T-helper 2 cell treated with Interferon-gamma antibody and Interleukin-4, amounts not matched to agents 5 μg/mL and 100 μg/mL, for 36 hours (primary cell): ENCODE measurements at places on chromosomes 6 and 20.
A peak's percentile ranks its signal among the peaks of the same experiment; 100 is the strongest.

DNA sequence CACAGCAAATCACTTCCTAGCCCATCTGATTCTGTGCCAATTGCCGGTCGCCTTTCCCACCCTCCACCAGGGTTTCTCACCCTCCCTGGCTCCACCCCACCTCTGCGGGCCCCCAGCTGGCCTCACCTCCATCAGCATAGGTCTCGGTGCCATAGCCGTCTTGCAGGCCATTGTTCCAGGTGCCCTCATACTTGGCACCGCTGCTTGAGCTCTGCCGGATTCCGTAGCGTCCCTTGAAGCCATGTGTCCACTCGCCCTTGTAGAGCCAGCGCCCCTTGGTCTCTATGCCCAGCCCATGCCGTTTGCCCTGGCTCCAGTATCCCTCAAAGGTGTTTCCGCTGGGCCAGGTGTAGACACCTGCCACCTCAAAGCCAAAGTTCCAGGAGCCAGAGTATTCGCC lies 787 bp downstream of the JPH2 start:
- H3K36me3 ChIP-seq: no peaks in the 10 kb centered on the region
- H3K27ac ChIP-seq: no peak overlapping the region
- no peak for DNase-seq
- peaks cover 65% of the 10 kb centered on the region for H3K27me3 ChIP-seq
- peaks cover 4% of the 10 kb centered on the region for H3K4me1 ChIP-seq

DNA sequence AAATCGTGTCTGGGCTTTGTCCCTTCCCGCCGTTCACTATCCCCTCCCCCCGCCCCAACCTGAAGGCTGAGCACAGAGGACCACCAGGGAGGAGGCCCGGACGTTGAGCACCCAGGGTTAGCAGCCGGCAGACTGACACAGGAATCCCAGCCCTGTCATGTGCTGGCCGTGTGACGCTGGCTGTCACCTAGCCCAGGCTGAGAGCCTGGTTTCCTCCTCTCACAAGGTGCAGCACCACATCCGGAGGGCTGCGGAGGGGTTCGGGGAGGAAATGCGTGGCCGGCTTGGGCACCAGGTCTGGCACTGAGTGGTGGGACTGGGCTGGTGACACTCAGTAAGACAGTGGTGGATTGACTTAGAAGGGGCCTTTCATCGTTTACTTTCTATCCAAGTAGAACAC lies 4.6 kb upstream of the LSM14B start:
- no peaks in the 10 kb centered on the region for H3K27me3 ChIP-seq
- H3K36me3 ChIP-seq: no peaks in the 10 kb centered on the region
- H3K27ac ChIP-seq: peak overlapping the region; percentile 45

DNA sequence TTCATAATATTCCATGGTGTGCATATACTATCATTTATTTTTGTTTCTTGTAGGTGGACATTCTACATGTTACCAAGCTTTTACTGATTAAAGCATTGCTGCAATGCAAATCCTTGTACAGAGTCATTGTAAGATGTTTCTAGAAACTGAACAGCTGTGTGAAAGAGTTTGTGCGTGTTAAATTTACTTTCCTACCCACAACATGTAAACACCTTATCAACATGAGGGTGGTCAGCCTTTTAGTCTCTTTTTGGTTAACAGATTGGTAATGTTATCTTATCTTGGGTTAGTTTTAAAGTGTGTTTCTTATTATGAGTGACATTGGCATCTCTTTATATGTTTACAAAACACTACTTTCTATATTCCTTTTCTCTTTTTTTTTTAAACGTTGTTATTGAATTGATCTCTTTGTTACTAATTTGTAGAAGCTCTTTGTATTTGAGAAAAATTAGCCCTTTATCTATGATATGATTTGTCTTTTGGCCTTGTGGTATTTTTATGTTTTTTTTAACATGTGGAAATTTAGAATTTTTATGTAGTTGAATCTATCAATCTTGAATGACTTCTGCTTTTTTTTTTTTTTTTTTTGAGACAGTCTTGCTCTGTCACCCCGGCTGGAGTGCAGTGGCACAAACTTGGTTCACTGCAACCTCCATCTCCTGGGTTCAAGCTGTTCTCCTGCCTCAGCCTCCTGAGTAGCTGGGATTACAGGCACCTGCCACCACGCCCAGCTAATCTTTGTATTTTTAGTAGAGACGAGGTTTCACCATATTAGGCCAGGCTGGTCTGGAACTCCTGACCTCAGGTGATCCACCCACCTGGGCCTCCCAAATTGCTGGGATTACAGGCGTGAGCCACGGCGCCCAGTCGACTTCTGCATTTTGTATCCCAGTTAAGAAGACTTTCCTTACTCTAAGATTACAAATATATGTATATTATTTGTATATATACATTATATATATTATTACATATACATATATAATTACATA lies 112.1 kb downstream of the TCP11 start:
- H3K36me3 ChIP-seq: no peaks in the 10 kb centered on the region
- no peaks in the 10 kb centered on the region for H3K4me1 ChIP-seq
- no peak overlapping the region for H3K27ac ChIP-seq
- H3K4me3 ChIP-seq: no peak overlapping the region
- no peak for DNase-seq

- H3K4me1 ChIP-seq: peaks cover 16% of the 10 kb centered on the region
- H3K4me3 ChIP-seq: no peak overlapping the region
- no peak for DNase-seq
- H3K27ac ChIP-seq: no peak overlapping the region
These were observed 6.2 kb downstream of the SS18L1 start for GRCh38 chr20:62149532-62150309.

DNA sequence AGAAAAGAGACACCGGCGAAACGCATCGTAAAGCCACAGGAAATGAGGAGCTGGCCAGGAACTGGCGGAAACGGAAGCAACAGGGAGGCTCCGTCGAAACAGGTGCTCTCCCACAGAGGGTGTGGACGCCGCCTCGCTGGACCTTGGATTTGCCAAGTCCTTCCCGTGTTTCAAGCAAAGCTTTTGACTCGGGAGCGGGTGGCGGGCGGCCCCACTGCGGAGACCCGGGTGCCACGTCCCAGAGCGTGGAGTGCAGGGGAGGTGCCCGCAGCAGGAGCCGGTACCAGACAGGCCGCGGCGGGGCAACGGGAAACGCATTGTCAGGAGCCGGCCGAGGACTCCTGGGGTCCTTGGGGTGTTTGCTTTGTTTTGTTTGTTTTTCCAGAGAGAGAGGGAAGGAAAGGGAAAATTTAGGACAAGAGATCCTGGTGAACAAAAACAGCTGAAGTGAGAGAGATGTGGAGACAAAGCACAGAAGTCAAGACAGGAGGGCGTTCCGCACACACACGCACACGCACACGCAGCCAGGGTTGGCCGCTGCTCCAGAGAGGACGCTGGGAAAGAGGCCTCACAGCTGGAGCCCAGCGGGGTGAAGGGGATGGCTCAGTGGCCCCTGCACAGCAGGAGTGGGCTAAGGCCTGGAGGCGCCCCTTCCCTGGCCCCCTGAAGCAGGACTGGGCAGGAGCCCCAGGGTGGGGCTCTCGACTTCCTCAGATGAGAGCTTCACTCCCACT lies 50.9 kb upstream of the CHRNA4 start:
- no peak overlapping the region for H3K4me3 ChIP-seq
- H3K4me1 ChIP-seq: no peaks in the 10 kb centered on the region
- H3K27me3 ChIP-seq: no peaks in the 10 kb centered on the region
- H3K36me3 ChIP-seq: no peaks in the 10 kb centered on the region

DNA sequence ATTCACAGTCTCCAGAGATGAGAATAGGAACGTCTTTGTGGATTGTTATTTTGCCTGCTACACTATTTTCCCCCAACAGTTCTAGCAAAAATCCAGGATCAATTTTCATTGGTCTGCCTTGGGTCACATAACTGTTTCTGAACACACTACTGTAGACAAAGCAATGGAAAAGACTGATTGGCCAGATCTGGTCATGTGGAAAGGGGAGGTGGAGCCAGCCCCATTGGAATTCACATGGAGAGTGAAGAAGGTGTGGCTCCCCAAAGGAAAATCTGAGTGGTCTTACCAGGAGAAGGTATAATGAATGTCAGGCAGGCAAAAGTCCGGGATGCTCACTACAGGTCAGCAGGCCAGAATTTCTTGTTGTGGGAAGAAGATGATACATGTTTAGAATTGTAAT lies 9.5 kb upstream of the TP53RK start:
- no peak overlapping the region for H3K4me3 ChIP-seq
- no peak overlapping the region for H3K27ac ChIP-seq
- no peak for DNase-seq
- H3K4me1 ChIP-seq: peaks cover 6% of the 10 kb centered on the region
- H3K36me3 ChIP-seq: no peaks in the 10 kb centered on the region

GRCh38 chr6:132693478-132693877 lies 20.4 kb downstream of the VNN1 start:
- DNase-seq: no peak
- no peak overlapping the region for H3K4me3 ChIP-seq
- H3K27ac ChIP-seq: no peak overlapping the region
- H3K36me3 ChIP-seq: peaks cover 12% of the 10 kb centered on the region
- H3K27me3 ChIP-seq: peaks cover 25% of the 10 kb centered on the region
- H3K4me1 ChIP-seq: peaks cover 11% of the 10 kb centered on the region

DNA sequence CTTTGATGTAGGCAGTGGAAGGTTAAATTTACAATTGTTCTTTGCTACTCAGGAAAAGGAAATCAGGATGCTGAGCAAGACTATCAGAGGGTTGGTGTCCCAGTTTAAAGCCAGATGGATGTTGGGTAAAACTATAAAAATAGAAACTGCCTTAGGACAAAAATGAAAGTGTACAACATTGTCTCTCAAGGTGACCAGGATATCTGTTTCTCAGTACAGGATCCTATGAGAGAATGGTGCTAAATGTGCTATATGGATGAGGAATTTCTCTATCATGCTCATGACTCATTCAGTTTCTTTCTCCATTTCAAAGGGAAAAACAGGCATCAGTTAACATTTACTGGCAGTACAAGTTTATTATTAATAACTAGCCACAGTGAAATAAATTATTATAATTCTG lies 534.2 kb upstream of the GJE1 start:
- no peaks in the 10 kb centered on the region for H3K4me1 ChIP-seq
- no peak overlapping the region for H3K4me3 ChIP-seq
- no peaks in the 10 kb centered on the region for H3K36me3 ChIP-seq
- DNase-seq: no peak

GRCh38 chr6:89965441-89966227 lies 71.4 kb downstream of the GJA10 start:
- H3K27ac ChIP-seq: no peak overlapping the region
- H3K4me1 ChIP-seq: peaks cover 38% of the 10 kb centered on the region
- H3K4me3 ChIP-seq: no peak overlapping the region

DNA sequence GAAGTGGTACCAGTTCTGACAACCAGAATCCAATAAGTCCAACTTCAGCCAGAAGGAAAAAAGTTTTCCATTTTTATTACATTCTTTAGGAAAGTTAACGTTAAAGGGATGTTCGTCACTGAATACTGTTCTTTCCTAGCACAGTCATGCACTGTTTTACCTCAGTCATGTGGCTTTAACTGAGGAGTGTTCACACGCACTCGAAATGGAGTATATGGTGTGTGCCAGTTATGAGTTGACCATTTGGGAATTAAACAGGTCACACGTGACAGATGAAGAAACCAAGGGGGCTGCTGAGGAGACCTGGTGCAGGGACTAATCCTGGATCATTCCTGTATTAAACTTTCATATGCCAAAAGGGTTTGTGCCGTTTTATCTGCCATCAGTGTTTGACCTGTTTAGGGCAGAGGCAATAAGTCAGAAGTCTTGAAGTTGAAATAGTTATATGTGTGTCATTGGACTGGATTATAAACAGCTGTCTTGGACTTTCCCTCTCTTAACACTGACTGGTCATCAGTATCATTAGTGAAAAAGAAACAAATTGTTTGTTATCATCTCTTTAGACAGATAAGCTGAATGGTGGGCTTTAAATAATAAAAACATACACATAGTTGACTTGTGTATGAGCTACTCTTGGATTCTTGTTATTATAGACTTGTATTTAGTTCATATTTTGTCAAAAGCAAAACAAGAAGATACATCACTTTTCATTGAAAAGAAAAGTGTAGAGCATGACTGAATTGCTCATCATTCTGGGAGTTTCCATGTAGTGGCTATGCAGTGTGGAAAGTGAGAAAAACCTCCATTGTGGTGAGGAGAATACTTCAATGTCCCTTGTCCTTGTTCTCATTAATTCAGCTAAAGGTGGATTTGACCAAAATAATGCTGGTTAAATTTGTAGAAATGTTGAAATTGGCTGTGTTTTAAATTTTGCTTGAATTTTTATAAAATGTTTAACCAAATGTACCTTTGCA lies 123.5 kb upstream of the SAMD5 start:
- peaks cover 7% of the 10 kb centered on the region for H3K4me1 ChIP-seq
- H3K27me3 ChIP-seq: no peaks in the 10 kb centered on the region
- H3K36me3 ChIP-seq: peaks cover 24% of the 10 kb centered on the region
- H3K4me3 ChIP-seq: no peak overlapping the region
- H3K27ac ChIP-seq: no peak overlapping the region
- DNase-seq: no peak

DNA sequence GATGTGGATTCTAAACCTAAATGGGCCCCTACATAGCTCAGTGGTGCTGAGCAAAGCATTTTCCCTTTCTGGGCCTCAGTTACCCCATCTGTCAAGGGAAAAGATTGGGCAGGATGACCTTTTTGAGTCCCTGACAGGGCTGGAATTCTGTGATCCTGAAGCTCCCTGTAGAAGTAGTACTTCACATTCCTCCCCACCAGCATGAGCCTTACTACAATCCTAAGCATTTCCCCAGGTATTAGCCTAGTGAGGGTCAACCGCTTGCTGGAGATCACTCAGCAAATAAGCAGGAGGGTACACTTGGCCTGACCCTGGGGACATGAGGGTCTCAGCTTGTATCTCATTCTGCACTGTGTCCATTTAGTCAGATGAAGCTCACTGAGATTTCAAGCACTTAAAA lies 13.4 kb downstream of the NDRG3 start:
- peaks cover 40% of the 10 kb centered on the region for H3K4me1 ChIP-seq
- peaks cover 2% of the 10 kb centered on the region for H3K36me3 ChIP-seq

- DNase-seq: no peak
- peaks cover 6% of the 10 kb centered on the region for H3K4me1 ChIP-seq
- no peaks in the 10 kb centered on the region for H3K27me3 ChIP-seq
- peaks cover 4% of the 10 kb centered on the region for H3K36me3 ChIP-seq
- H3K27ac ChIP-seq: no peak overlapping the region
- no peak overlapping the region for H3K4me3 ChIP-seq
These were observed 545.9 kb upstream of the JARID2 start for GRCh38 chr6:14699803-14700601.

- H3K27me3 ChIP-seq: peaks cover 1% of the 10 kb centered on the region
- H3K4me3 ChIP-seq: no peak overlapping the region
- H3K4me1 ChIP-seq: no peaks in the 10 kb centered on the region
- DNase-seq: no peak
These were observed 20.4 kb downstream of the EPB41L2 start for GRCh38 chr6:131042664-131043063.

DNA sequence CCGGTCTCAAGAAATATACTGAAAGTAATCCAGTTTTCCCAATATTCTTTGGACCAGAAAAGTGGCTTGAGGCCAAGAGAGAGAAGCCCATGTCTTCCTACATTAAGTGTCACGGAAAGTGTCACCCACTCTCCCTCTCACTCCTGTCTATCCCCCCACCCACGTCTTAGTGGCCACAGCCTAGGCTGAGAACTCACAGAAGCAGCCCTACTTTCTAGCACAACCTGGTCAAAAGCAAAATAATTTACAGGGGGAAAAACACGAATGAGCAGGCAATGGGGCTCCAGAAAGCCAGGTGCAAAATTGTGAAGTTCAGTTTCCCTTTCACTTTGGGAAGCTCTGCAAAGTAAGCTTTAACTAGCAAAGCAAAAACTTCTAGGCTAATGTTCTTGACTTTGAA lies 118.0 kb downstream of the OPRM1 start:
- peaks cover 2% of the 10 kb centered on the region for H3K27me3 ChIP-seq
- DNase-seq: peak; percentile 8
- H3K4me1 ChIP-seq: peaks cover 24% of the 10 kb centered on the region
- peak overlapping the region; percentile 59 for H3K27ac ChIP-seq

- no peak overlapping the region for H3K27ac ChIP-seq
- H3K27me3 ChIP-seq: no peaks in the 10 kb centered on the region
- peaks cover 4% of the 10 kb centered on the region for H3K4me1 ChIP-seq
- H3K4me3 ChIP-seq: no peak overlapping the region
These were observed 12.9 kb downstream of the TSPYL1 start for GRCh38 chr6:116266803-116267202.
